Liver (tissue), 10 donors: ENCODE measurements at places on chromosomes 16 and 17. TPM values are rescaled to one million over a fixed set of nuclear protein-coding genes. Genes with fewer than 3 reads are reported as not detected.

- no peak overlapping the region for H3K27ac ChIP-seq
- no peaks in the 10 kb centered on the region for H3K36me3 ChIP-seq
- H3K4me3 ChIP-seq: no peak overlapping the region
- no peaks in the 10 kb centered on the region for H3K27me3 ChIP-seq
- H3K4me1 ChIP-seq: no peaks in the 10 kb centered on the region
- DNase-seq: no peak
Measured at GRCh38 chr16:82331974-82332750, 162.1 kb upstream of the MPHOSPH6 start.

GRCh38 chr17:4560421-4560820 lies at the start of gene GGT6:
TSS of gene GGT6 (minus strand) at chr17:4560577. CDS start at chr17:4560521, 56 bp downstream.
- H3K36me3 ChIP-seq: no peaks in the 10 kb centered on the region
- no peaks in the 10 kb centered on the region for H3K27me3 ChIP-seq
- H3K4me3 ChIP-seq: no peak within 1 kb of the TSS
- peaks cover 3% of the 10 kb centered on the region for H3K4me1 ChIP-seq
- H3K27ac ChIP-seq: no peak within 1 kb of the TSS
- DNase-seq: no peak

GRCh38 chr17:8143581-8144400 lies 8.4 kb downstream of the PER1 start:
- no peak for DNase-seq
- no peak overlapping the region for H3K4me3 ChIP-seq
- H3K36me3 ChIP-seq: peaks cover 44% of the 10 kb centered on the region
- H3K4me1 ChIP-seq: no peaks in the 10 kb centered on the region
- no peak overlapping the region for H3K27ac ChIP-seq
- no peaks in the 10 kb centered on the region for H3K27me3 ChIP-seq

DNA sequence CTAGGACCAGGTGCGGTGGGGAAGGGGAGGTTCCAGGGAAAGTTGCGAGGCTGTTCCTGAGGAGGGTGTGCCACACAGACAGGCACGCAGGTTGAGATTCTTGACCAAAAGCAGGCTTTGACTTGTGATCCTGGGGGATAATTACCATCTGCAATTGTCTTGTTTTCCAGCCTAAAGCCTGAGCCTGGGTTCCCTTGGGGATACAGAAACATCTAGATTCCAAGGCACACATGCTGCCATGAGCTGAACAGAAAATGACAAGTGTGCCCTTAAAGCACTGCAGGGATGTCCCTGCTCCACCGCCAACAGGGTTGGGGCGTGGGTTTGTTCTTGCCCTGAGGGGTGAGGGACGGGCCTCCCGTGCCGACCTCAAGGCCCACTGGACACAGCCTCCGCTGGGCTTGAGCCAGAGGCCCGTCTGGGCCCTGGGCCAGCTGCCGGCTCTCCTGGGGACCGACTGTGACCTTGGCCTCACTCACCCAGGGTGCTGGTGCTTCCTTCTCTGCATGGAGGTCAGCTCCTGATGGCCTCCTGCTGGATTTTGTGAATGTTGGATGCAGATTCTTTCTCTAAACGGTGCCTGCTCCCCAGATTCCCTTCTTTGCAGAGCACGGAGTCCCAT lies 14.0 kb downstream of the CA5A start:
- no peak overlapping the region for H3K27ac ChIP-seq
- H3K36me3 ChIP-seq: peaks cover 30% of the 10 kb centered on the region
- no peaks in the 10 kb centered on the region for H3K27me3 ChIP-seq
- H3K4me1 ChIP-seq: peaks cover 19% of the 10 kb centered on the region
- DNase-seq: peak; percentile 52

DNA sequence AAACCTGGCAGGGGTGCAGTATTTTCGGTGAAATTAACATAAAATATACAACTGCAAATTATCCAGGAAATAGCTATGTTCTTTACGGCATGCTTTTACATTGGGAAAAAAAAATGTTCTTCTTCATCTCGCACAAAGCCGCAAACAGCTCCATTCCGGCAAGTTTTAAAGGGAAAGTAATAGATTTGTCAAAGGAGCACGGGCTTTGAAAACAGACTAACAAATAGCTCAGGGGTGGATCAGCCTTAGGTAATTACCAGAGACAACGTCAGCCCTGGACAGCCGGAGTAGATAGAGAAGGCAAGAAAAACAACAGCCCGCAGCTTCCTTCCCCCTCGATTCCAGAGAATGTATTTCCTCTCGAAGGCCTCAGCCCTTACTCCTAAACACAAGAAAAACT lies 222.5 kb downstream of the C16orf78 start:
- no peaks in the 10 kb centered on the region for H3K27me3 ChIP-seq
- H3K4me3 ChIP-seq: no peak overlapping the region
- DNase-seq: no peak
- H3K27ac ChIP-seq: no peak overlapping the region
- H3K4me1 ChIP-seq: no peaks in the 10 kb centered on the region
- H3K36me3 ChIP-seq: no peaks in the 10 kb centered on the region

DNA sequence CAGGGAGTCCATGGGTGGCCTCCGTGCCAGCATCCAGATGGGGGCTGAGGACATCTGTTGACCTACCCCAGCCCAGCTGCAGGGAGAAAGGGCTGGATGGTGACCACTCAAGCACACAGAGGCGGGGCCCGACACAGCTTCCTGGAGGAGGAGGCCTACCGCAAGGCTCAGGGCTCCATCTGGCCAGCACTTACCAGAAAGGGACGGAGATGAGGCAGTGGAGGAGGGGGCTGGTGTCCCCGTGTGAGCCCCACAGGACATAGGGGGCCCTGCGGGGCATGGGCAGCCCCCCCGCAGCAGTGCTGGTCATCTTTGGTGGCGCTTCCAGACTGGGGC lies 147.5 kb upstream of the CIBAR2 start:
- no peaks in the 10 kb centered on the region for H3K27me3 ChIP-seq
- H3K4me3 ChIP-seq: no peak overlapping the region
- no peak for DNase-seq
- no peak overlapping the region for H3K27ac ChIP-seq
- no peaks in the 10 kb centered on the region for H3K36me3 ChIP-seq
- peaks cover 17% of the 10 kb centered on the region for H3K4me1 ChIP-seq

DNA sequence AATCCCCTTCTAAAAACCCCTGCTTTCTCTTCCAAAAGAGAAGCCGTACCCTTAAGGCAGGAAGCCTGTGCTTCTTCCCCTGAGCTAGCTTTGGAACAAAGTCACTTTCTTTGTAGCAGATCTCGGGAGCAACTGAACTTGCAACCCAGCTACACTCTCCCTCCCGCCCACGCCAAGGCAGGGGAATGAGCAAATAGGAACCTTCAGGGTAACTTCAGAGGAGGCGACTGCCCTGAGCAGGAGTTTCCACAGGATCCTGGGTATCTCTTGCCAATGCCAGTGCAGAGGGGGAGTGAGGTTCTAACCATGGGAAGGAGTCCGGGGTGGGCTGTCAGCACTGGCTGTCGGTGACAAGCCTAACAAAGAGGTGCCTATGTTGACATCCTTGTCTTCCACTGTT lies 5.9 kb upstream of the PIRT start:
- no peak for DNase-seq
- H3K4me1 ChIP-seq: no peaks in the 10 kb centered on the region
- no peaks in the 10 kb centered on the region for H3K27me3 ChIP-seq
- H3K36me3 ChIP-seq: no peaks in the 10 kb centered on the region
- H3K27ac ChIP-seq: no peak overlapping the region

DNA sequence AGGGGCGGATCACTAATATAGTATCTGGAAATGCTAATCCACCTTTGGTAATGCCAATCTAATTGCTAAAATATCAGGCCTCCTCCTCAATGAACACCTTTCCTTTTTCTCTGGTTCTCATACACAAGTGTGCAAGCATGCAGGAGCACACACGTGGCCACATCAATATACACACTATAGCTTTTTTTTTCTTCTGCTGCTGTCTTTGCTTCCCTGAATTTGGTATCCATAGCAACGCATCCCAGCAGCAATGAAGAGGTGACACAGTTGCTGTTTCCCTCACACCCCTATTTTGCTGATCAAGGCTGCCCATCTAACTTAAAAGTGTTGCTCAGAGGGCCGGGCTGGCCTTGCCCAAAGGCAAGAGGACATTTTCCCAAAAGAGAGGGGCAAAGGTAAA lies 15.4 kb downstream of the NOG start:
- DNase-seq: no peak
- peaks cover 5% of the 10 kb centered on the region for H3K27me3 ChIP-seq
- no peak overlapping the region for H3K4me3 ChIP-seq
- no peaks in the 10 kb centered on the region for H3K36me3 ChIP-seq
- H3K27ac ChIP-seq: no peak overlapping the region
- no peaks in the 10 kb centered on the region for H3K4me1 ChIP-seq

GRCh38 chr17:13995856-13996271 lies 73.4 kb upstream of the COX10 start:
- DNase-seq: no peak
- no peak overlapping the region for H3K27ac ChIP-seq
- no peak overlapping the region for H3K4me3 ChIP-seq
- H3K4me1 ChIP-seq: no peaks in the 10 kb centered on the region
- no peaks in the 10 kb centered on the region for H3K27me3 ChIP-seq

DNA sequence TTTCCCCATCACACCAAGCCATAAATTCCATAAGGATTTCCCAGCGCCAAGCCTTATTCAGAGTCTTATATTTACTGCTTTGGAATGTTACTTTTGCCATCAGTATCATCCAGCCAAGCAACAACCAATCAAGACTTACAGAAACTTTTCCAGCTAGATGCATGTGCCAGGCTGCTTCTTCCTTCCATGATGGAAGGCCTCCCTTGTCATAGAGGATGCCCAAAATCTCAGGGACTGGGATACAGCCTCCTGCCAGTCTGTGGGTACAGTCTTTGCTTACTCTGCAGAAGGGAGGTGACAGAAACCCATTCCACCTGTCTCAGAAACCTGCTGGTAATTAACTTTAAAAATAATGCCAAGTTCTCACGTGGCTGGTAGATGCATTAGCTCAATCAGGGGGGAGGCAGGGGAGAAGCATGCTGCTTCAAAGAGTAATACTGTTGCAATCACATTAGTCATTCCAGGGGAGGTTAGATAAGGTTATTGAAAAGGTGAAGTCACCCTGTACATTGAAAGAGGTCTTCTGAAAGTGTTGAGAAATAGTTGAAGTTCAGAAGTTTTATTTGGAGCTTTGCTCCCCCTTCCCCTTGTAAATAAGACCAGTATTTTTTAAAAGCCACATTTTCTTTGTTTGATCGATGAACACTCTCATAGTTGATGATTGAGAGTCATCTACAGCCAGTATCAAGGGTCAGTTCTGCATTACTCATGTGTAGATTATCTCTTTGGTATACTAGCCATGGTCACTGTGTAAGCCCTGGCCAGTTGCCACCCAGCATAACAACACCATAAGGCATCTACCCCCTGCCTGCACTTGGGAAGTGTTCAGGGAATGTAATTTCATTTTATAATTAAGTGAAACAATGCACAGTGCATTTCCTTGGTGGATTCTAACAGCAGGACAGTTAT lies 22.2 kb downstream of the HLF start:
- no peak overlapping the region for H3K4me3 ChIP-seq
- H3K36me3 ChIP-seq: peaks cover 23% of the 10 kb centered on the region
- peak overlapping the region; percentile 90 for H3K27ac ChIP-seq
- H3K4me1 ChIP-seq: peaks cover 14% of the 10 kb centered on the region
- no peaks in the 10 kb centered on the region for H3K27me3 ChIP-seq
- no peak for DNase-seq

GRCh38 chr17:48187872-48188608 lies 80.5 kb downstream of the SNX11 start:
- no peaks in the 10 kb centered on the region for H3K36me3 ChIP-seq
- H3K4me3 ChIP-seq: no peak overlapping the region
- DNase-seq: no peak
- H3K27me3 ChIP-seq: no peaks in the 10 kb centered on the region
- no peaks in the 10 kb centered on the region for H3K4me1 ChIP-seq
- no peak overlapping the region for H3K27ac ChIP-seq

- no peaks in the 10 kb centered on the region for H3K27me3 ChIP-seq
- H3K36me3 ChIP-seq: no peaks in the 10 kb centered on the region
- no peaks in the 10 kb centered on the region for H3K4me1 ChIP-seq
- H3K27ac ChIP-seq: no peak overlapping the region
Measured at GRCh38 chr17:6491071-6491700, 46.9 kb downstream of the PIMREG start.

DNA sequence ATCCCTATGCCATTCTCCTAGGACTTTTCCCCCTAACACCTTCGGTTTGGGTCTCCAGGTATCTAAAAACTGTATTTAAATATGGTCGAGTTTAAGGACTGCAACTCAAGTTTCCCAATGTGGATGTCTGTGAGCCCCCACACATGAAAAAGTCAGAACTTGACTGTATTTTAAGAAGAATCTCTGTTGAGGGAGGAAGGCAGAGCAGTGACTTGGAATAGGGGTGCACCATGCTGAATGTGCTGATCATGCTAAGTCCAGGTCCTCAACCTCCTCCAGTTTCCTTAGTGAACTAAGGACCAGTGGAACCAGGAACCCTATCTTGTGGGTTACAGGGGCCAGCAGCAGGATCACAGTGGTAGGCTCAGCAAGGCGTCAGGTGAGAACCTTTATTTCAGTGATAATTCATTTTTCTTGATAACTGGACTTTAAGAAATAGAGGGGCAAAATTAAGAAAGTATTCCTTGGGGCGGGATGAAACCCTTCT lies 19.5 kb downstream of the GRB7 start:
- no peak for DNase-seq
- peaks cover 2% of the 10 kb centered on the region for H3K4me1 ChIP-seq
- no peak overlapping the region for H3K4me3 ChIP-seq
- H3K27me3 ChIP-seq: no peaks in the 10 kb centered on the region
- H3K36me3 ChIP-seq: no peaks in the 10 kb centered on the region
- no peak overlapping the region for H3K27ac ChIP-seq

DNA sequence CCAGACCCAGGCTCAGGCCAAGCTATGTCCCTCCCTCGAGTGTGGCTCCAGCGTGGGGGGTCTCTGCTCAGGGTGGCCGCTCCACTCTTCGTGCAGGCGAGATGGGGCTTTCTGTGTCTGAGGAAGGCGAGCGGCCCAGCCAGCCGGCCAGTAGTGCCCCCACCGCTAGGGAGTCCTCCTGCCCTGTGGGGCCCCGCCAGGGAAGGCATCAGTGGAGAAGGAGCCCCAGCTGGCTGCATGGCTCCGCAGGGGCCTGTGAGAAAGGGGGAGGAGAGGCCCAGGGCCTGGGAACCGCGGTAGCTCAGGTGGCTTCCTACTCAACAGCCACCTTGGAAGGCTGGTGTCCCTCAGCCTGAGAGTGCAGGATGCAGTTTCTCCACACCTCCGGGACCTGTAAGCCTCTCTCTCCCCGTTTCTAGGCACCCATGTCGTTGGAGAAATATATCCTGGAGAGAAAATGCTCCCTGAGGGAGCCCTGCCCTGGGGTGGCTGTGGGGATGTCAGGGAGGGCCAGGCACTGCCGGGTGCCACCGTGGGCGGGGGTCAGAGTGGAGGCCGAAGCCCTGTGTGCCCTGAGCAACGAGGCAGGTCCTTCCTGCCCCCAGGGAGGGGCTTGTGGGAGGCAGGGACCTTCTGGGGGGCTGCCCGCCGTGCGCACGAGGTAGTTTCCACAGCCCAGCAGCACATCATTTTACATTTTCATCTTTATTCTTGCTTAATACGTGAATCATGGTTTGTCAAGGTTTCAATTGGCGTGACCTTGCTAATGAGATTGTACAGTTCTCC lies 3.3 kb downstream of the PIGQ start:
- H3K4me1 ChIP-seq: peaks cover 34% of the 10 kb centered on the region
- H3K27me3 ChIP-seq: no peaks in the 10 kb centered on the region
- H3K27ac ChIP-seq: no peak overlapping the region

The VMO1 gene
- total RNA-seq: 1.7 TPM

The PRR11 gene
- 17.7 TPM for total RNA-seq

The RAB37 gene
- total RNA-seq: 5.3 TPM

The PRR29 gene
- total RNA-seq: not detected

The GFAP gene
- 0.33 TPM for total RNA-seq

The TNFRSF12A gene
- 7.9 TPM for total RNA-seq

The CRHR1 gene
- not detected for total RNA-seq
